ENCODE measurements at places on chromosomes 2 and 18. TPM values are rescaled to one million over a fixed set of nuclear protein-coding genes. Genes with fewer than 3 reads are reported as not detected.

OBSL1 gene
- total RNA-seq = 90.4 TPM

NT5DC4 gene
- total RNA-seq = not detected

GBX2 gene
- total RNA-seq = 0.25 TPM

PAX3 gene
- not detected for total RNA-seq

GALNT3 gene
- total RNA-seq = 3.1 TPM

GLS gene
- 116 TPM for total RNA-seq

PLEK gene
- total RNA-seq = under 0.01 TPM

SOWAHC gene
- 9.3 TPM for total RNA-seq

PLCD4 gene
- total RNA-seq = 1.2 TPM

POMC gene
- total RNA-seq = 0.63 TPM

FAM161A gene
- total RNA-seq = 8.1 TPM

KCNG2 gene
- total RNA-seq = not detected

TTR gene
- total RNA-seq = not detected

SCYGR1 gene
- total RNA-seq = not detected

FBXO15 gene
- 0.49 TPM for total RNA-seq

ATP6V1B1 gene
- total RNA-seq = 0.09 TPM

TRAPPC12 gene
- 62.7 TPM for total RNA-seq

ADCYAP1 gene
- total RNA-seq = 0.16 TPM

SERPINB7 gene
- total RNA-seq = 0.27 TPM

SLC19A3 gene
- total RNA-seq = 1.6 TPM

IL36G gene
- total RNA-seq = not detected

PRKCE gene
- total RNA-seq = 12.5 TPM

HNRNPA3 gene
- total RNA-seq = 62.2 TPM

IL18R1 gene
- 6.8 TPM for total RNA-seq

TLX2 gene
- not detected for total RNA-seq

RBKS gene
- 1.4 TPM for total RNA-seq

SH3BP4 gene
- total RNA-seq = 49.7 TPM

APLF gene
- 6.8 TPM for total RNA-seq

BBS5 gene
- total RNA-seq = 7.3 TPM

LRATD1 gene
- total RNA-seq = 0.08 TPM

EFEMP1 gene
- 1,009 TPM for total RNA-seq

HOXD8 gene
- total RNA-seq = 0.45 TPM

TACR1 gene
- total RNA-seq = 0.09 TPM

MEP1B gene
- total RNA-seq = not detected

ARHGAP28 gene
- total RNA-seq = 221 TPM

ERBB4 gene
- 0.16 TPM for total RNA-seq

FAM110C gene
- not detected for total RNA-seq

HK2 gene
- 20.0 TPM for total RNA-seq

COL3A1 gene
- total RNA-seq = 14,045 TPM

MYO1B gene
- 75.3 TPM for total RNA-seq

INHBB gene
- total RNA-seq = not detected

SPC25 gene
- not detected for total RNA-seq

C1QL2 gene
- total RNA-seq = not detected

POLR1A gene
- total RNA-seq = 29.4 TPM

PDCD1 gene
- not detected for total RNA-seq

FHL2 gene
- total RNA-seq = 92.4 TPM

NGEF gene
- 1.1 TPM for total RNA-seq

CYBRD1 gene
- total RNA-seq = 412 TPM

CAPN14 gene
- 0.16 TPM for total RNA-seq

UGT1A10 gene
- 0.41 TPM for total RNA-seq

MDH1B gene
- 0.81 TPM for total RNA-seq

GLI2 gene
- total RNA-seq = 5.3 TPM

TUBA3E gene
- not detected for total RNA-seq

MATN3 gene
- total RNA-seq = 1.1 TPM

MBP gene
- 54.1 TPM for total RNA-seq

TRABD2A gene
- total RNA-seq = 0.33 TPM

Data from fibroblast of the aortic adventitia (primary cell).